IMR-90 (cell line): ENCODE measurements at places on chromosomes 5 and 9. TPM values are rescaled to one million over a fixed set of nuclear protein-coding genes. Genes with fewer than 3 reads are reported as not detected.
A peak's percentile ranks its signal among the peaks of the same experiment; 100 is the strongest.

GRCh38 chr5:137199966-137200365 lies 299.2 kb downstream of the SPOCK1 start:
- DNase-seq = peak; percentile 60

DNA sequence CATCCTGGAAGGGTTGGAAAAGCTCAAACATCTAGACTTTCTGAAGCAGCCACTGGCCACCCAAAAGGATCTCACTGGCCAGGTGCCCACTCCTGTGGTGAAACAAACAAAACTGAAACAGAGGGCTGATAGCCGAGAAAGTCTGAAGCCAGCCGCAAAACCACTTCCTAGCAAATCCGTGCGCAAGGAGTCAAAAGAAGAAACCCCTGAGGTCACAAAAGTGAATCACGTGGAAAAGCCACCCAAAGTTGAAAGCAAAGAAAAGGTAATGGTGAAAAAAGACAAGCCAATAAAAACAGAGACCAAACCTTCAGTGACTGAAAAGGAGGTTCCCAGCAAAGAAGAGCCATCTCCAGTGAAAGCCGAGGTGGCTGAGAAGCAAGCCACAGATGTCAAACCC lies 87.6 kb downstream of the MAP1B start:
- no peak for DNase-seq

Gene EGFLAM
- total RNA-seq = 1.1 TPM in 2 replicates

DNA sequence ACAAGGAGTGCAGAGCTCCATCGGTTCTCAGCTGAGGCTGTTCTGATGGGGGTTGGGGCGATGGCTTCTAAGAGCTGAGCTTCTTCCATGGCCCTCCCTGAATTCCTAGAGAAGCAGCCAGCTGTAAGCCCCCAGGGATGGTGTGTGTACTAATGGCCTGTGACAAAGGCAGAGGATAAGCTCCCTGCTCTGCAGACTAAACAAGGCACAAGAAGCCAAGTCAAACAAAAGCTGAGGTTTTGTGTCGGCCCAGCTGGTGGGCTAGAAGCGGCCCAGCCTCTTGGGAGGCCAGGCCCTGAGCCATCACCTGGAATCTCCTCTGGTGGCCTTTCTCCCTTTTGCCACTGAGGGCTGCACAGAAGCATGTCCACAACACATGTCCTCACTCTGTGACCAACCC lies 75.0 kb upstream of the XPA start:
- no peak for DNase-seq

DNA sequence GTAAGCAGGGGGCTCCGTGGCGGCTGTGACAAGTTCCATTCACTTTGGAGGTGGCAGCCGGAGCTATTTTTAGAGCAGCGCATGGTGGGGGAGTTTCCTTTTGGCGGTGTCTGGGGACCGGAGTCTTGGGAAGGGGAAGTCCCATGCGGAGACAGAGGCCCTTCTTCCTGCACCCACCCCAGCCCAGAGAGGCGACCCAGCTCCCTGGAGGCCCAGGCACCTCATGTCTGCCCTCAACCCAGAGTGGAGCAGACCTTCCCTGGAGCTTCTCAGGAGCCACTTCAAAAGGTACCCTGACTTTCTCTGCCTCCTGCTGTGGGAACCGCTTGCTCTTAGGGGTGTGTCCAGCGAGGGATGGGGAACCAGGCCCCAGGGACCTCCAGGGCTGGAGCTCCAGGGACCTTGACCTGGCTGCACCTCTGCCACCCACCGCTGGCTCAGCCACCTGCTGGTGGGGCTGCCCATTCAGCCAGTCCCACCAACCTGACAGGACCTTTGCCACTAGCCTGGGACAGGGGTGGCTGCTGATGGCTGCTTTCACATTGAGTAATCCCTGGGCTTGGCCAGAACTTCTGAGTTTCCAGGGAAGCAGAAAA lies 34.1 kb downstream of the NEK6 start:
- DNase-seq = no peak

Gene NSUN2
- 51.1 and 55.5 TPM in 2 replicates for total RNA-seq

- no peak for DNase-seq
Measured at GRCh38 chr5:134777366-134777765, 18.8 kb downstream of the DDX46 start.

- no peak for DNase-seq
Measured at GRCh38 chr9:37339923-37340322, 82.6 kb upstream of the GRHPR start.

DNA sequence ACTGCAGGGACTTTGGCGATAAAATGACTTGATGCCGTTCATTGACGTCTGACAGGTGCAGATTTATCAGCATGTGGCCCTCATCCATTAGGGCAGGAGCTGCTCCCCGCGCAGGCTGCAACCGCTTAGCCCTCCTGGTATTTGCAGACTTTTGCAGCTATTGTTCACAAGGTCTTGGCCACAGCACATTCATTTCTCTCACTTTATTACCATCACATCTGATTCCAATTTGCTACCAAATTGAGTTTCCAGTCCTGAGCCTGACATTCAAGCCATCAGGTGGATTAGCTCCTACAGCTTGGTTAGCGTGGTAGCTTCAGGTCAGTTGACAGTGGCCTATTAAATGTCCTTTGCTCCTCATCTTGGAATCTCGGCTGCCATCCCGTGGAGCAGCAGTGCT lies 299.2 kb downstream of the CD180 start:
- no peak for DNase-seq

- DNase-seq = no peak
Measured at GRCh38 chr9:100761276-100761802, 183.5 kb downstream of the CAVIN4 start.

Gene NR5A1
- total RNA-seq = not detected in 2 replicates

Gene DNAJC25
- 3.2 and 5.6 TPM in 2 replicates for total RNA-seq

Gene MUSK
- under 0.01 and 0.18 TPM in 2 replicates for total RNA-seq

Gene ZNF454
- total RNA-seq = under 0.01 and 0.18 TPM in 2 replicates

DNA sequence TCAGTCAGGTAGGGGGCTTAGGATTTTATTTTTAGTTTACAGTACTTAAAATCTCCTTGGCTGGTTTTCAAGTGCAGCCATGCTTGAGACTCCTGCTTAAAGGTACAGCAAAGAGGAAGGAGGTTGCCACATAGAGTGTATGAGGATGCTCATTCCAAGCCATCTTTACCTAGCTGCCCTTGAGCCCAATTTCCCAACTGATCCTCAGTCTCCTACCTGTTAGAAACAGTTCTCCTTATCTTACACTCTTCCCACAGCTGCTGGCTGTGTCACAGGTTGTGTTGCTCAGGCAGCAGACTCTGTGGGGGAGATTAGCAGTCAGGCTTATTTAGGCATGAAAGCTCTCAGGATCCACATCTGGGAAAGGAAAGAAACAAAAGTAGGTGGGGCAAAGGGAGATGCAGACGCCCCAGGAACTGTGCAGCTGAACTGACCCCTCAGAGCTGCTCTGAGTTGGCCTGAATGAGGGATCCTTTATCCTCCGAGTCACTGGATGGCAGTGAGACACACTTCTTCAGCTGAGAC lies 95.1 kb downstream of the NMUR2 start:
- DNase-seq = no peak

GRCh38 chr5:154038707-154039457 lies at the start of the genes FAM114A2 and MFAP3:
TSS of gene FAM114A2 (minus strand) at chr5:154038910. CDS start at chr5:154034953, 3,957 bp downstream.
TSS of gene MFAP3 (plus strand) at chr5:154038967. CDS start at chr5:154049723, 10,756 bp downstream.
- DNase-seq = peak; percentile 82

DNA sequence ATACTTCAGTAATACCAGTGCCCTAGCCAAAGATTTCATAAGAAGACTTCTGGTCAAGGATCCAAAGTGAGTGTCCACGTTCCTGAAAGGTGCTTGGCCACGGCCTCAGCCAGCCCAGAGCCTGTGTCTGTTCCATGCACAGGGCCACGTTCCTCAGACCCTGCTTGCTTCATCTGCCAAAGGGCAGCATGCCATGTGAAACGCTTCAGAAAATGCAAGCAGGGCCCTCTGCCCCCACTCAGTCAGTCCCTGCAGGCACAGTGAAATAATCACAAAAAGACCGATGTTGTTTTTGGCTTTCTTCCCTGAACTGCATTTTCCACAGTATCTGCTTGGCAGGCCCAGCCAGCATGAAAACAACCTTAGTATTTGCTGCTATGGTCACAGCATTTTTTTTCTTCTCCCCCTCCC lies 85.5 kb upstream of the CTSL start:
- DNase-seq = peak; percentile 13

GRCh38 chr5:171845040-171845630 lies 59.5 kb downstream of the SMIM23 start:
- DNase-seq = no peak

Gene FCHSD1
- total RNA-seq = 32.8 and 33.2 TPM in 2 replicates

DNA sequence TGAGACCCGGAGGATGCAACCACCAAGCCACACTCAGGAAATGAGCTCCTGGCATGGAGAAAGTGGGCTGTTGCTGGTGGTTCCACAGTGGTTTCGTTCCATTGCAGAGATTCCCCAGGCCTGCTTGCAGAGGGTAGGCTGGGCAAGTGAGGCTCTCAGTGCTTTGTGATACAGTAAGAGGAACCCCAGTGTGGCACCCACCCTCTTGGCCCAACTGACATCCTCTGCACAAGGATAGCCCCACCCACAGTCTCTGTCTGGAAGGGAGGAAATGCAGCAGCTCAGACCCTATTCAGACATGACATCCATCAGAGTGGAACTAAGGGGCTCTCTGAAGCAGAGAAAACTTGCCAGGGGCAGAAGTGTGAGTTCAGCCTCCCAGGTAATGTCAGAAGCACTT lies 69.6 kb upstream of the FSTL4 start:
- DNase-seq = no peak

Gene ARHGEF39
- total RNA-seq = 0.56 and 2.5 TPM in 2 replicates

Gene PRRX2
- 12.7 and 13.1 TPM in 2 replicates for total RNA-seq

Gene HRCT1
- 1.1 and 1.7 TPM in 2 replicates for total RNA-seq

Gene PLPPR1
- total RNA-seq = not detected in 2 replicates

Gene ZNF484
- 11.8 and 14.7 TPM in 2 replicates for total RNA-seq

Gene SLC36A3
- not detected in 2 replicates for total RNA-seq

Gene FREM1
- under 0.01 TPM in 1 of 2 replicates, not detected in the other for total RNA-seq

- no peak for DNase-seq
Measured at GRCh38 chr5:65279603-65280002, 202.1 kb downstream of the ADAMTS6 start.

Gene TMEM232
- 0.36 and 0.56 TPM in 2 replicates for total RNA-seq

Gene HSPB3
- total RNA-seq = 0.54 TPM in 1 of 2 replicates, not detected in the other

GRCh38 chr5:173567548-173567947 lies 48.9 kb downstream of the BOD1 start:
- peak; percentile 77 for DNase-seq

Gene IFNA2
- not detected in 2 replicates for total RNA-seq
